GM23248 (cell line): ENCODE measurements at places on chromosomes 6 and 20.

GRCh38 chr20:20224806-20225205 lies 143.1 kb upstream of the INSM1 start:
- no peak for DNase-seq
- H3K4me1 ChIP-seq, result no peaks in the 10 kb centered on the region
- H3K27me3 ChIP-seq, result peaks cover 16% of the 10 kb centered on the region; the same call in 1 of the 2 replicates
- H3K36me3 ChIP-seq, result no peaks in the 10 kb centered on the region
- H3K27ac ChIP-seq, result no peak overlapping the region
- no peak overlapping the region for H3K4me3 ChIP-seq

- H3K27ac ChIP-seq, result peak within 1 kb of the TSS; percentile 97
- H3K27me3 ChIP-seq, result no peaks in the 10 kb centered on the region
- peaks cover 30% of the 10 kb centered on the region for H3K4me1 ChIP-seq
- no peaks in the 10 kb centered on the region for H3K36me3 ChIP-seq
- peak; percentile 94 for DNase-seq
Measured at GRCh38 chr6:108560463-108561308, at the start of gene FOXO3. TSS of gene FOXO3 (plus strand) at chr6:108560917. CDS start at chr6:108561209, 292 bp downstream.

GRCh38 chr20:36210436-36211021 lies 25.7 kb upstream of the AAR2 start:
- no peak overlapping the region for H3K27ac ChIP-seq
- no peaks in the 10 kb centered on the region for H3K4me1 ChIP-seq
- no peak overlapping the region for H3K4me3 ChIP-seq
- no peak for DNase-seq

GRCh38 chr20:8414586-8415274 lies 282.7 kb downstream of the PLCB1 start:
- DNase-seq, result peak; percentile 69
- H3K4me1 ChIP-seq, result peaks cover 12% of the 10 kb centered on the region
- H3K27ac ChIP-seq, result 0 out of 2 replicates have a peak overlapping the region, but pooled peaks have one; percentile 14
- H3K36me3 ChIP-seq, result no peaks in the 10 kb centered on the region
- H3K27me3 ChIP-seq, result no peaks in the 10 kb centered on the region

DNA sequence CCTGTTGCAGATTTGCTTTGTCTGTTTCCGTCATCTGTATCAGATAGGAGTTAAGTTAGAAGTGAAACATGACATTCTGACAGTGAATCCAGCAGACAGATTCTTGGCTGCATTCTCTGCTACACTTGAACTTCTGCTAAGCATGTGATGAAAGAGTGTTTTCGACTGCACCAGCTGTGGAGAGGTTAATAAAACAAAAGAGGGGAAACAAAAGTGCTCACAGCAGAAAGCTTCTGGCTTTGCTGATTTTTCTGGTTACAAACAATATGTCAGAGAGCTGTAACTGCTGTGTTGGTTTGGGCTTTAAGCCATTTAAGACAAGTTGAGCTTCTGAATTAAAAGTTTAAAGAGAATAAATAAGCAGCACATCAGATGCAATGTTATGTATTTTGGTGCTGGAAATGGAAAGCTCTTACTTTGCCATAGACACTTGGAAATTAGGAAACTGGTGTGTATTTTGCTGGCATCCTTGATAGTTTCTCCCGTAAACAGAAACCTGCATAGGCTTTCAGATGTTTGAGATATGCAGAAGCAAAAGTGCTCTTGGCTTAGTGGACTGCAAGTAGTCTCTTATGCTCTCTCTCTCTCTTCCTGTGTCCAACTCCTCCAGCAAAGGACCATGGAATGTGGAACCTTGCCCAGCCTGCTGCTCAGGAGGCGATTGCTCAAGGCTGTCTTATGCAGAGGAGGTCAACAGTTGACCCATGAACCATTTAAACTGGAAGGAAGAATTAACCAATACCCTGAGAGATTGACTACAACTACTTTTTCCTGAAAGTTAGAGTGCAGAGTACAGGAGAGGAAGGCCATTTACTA lies 104.9 kb downstream of the RPS12 start:
- H3K27ac ChIP-seq, result peak overlapping the region; percentile 20
- no peaks in the 10 kb centered on the region for H3K27me3 ChIP-seq
- peak; percentile 95 for DNase-seq

- H3K27me3 ChIP-seq, result no peaks in the 10 kb centered on the region
- no peak overlapping the region for H3K4me3 ChIP-seq
- no peak overlapping the region for H3K27ac ChIP-seq
- no peaks in the 10 kb centered on the region for H3K36me3 ChIP-seq
Measured at GRCh38 chr6:100134703-100135102, 140.7 kb upstream of the MCHR2 start.

DNA sequence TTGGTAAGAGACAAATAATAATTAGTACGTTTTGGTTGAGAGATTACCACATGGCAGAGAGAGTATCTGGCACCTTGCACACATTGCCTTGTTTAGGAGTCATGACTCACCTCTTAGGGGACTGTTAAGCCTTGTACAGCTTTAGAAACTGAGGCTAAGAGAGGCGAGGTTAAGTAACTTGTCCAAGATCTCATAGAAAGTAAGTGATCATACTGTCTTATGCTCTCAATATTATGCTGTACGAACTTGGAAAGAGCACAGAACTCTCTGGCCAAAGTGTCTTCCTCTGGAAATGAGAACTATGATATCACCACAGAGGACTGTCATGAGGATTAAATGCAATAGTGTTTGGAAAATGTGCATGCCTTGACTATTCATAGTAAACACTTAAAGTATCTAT lies 249.0 kb downstream of the UTRN start:
- no peaks in the 10 kb centered on the region for H3K27me3 ChIP-seq
- peak; percentile 34 for DNase-seq
- no peak overlapping the region for H3K27ac ChIP-seq
- H3K4me3 ChIP-seq, result no peak overlapping the region
- no peaks in the 10 kb centered on the region for H3K4me1 ChIP-seq
- peaks cover 34% of the 10 kb centered on the region for H3K36me3 ChIP-seq
